ENCODE measurements at places on chromosomes 5 and 9.

GRCh38 chr9:128001779-128002298 is 21.1 kb upstream of the EEIG1 start:
- DNase-seq, result no peak

DNA sequence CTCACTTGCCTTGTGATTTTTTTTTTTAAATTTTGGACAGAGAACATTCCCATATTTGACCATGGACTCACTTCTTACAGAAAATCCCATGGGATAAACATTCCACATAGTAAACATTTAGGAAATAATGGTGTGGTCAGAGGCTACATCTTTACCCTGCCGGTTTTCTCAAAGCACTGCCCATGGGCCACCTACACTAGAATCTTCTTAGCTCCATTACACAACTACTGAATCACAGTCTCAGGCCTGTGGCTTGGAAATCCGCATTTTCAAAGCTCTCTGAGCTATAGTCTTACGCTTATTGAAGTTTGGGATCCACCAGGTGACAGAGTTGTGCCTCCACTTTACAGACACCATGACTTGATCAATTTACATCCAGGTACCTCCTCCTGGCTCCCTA is 39.4 kb downstream of the ALG2 start:
- DNase-seq, result no peak

GRCh38 chr9:33124751-33125381 is 42.3 kb downstream of the B4GALT1 start:
- no peak for DNase-seq

- DNase-seq, result no peak
Observed at GRCh38 chr5:132265336-132266030, 8.0 kb downstream of the PDLIM4 start.

DNA sequence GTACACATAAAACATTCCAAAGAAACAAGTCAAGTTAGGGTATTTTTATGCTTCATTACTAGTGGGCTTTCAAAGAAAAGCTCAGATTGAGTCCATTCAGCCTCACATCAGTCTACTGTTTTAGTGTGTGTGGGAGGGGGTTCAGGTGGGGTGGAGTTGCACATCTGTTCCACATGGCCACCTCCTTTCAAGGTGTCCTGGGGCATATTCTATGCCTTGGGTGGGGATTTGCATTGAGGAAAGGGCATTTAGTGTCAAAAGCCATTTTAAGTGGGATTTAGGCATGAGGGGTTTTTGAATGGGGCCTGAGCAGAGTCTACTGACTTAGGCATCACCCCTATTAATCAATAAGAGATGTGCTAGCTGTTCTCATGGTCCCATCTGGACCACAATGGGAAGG is 983.1 kb downstream of the TLE4 start:
- DNase-seq, result no peak

GRCh38 chr5:95993266-95993665 is 31.6 kb upstream of the ELL2 start:
- no peak for DNase-seq
